ENCODE measurements at places on chromosomes 1 and 21.

DNA sequence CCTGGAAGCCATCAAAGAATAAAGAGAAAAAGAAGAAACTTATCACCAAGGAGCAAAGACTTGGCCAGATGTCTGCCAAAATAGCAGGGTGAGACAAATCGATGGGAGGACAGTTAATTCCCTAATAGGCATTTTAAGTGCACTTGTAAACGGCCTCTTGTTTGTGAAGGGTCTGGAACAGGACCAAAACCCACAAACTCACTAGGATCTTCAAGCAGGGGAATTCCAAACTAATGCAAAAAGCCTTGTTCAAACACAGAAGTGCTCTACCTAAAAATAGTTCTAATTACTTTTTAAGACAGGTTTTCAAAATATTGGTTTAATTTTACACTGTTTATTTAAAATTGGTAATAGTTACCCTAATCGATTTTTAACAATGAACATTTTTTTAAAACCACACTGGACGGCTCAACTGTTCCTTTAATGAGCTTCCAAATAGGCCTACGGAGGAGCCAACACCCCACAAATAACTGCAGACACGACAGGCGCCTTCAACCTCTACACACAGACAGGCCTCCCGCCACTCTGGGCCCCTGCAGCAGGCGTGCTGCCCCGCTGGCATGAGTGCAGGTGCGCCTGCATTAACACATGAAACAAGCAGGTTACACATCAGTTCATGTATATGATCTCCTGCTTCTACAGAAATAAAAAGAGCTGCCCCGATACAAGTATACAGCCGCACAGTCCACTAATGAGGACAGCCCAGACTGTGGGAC, 15.8 kb downstream of the UBE2G2 start:
- DNase-seq, result no peak

- no peak for DNase-seq
These were observed 1332.2 kb upstream of the PRMT6 start for GRCh38 chr1:105724286-105724685.

- DNase-seq, result no peak
These were observed 120.0 kb upstream of the ZC3H11B start for GRCh38 chr1:219732814-219733491.

DNA sequence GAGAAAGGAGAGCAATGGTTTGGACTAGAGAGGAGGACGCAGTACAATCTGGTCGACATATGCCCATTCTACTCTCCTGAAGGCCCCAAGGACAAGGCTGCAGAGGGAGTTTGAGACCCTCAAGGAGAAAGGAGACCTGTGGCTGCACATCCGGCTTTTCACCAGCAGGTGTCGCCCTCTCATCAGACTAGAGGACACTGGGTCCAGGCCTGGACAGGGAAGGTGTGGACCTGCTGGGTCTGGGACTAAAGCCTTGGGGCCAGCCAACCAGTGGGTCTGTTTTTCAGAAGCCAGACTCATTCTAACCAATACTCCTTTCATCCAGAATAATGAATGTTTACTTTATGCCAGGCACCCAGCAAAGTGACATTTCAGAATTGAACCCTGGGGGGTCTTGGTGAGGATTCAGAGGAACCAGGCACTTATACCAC, 5.0 kb downstream of the SRARP start:
- no peak for DNase-seq

DNA sequence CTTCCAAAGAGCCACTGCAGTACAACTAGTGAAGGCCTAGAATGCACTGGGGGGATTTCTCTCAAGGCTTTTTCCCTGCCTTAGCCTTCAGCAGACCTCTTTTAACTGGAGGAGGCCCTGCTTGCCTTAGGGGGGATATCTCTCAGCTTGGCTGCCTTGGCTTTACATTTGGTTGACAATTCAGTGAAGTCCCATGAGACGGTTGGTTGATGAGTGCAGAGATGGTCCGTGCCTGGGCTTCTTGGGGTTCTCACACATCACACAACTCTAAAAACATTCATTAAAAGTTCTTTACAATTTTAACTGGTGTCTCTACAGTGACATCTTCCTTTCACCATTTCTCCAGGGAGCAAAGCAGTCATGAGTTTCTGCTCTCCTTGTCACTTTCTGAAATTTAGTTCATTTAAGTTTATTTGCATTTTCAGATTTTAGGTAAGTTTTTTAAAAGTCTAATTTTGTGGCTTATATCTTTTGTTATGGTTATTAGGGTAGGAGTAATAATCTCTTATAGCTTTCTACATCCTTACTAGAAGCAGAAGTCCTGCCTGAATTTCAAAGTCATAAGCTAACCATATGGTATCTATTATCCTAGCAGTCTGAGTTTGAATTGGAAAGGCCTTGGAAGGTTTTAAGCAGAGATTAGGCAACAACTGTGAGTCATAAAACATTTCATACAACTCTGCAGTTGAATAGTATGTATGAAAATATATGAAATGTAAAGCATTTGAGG, 487.6 kb downstream of the DPYD start:
- DNase-seq, result peak; percentile 71

DNA sequence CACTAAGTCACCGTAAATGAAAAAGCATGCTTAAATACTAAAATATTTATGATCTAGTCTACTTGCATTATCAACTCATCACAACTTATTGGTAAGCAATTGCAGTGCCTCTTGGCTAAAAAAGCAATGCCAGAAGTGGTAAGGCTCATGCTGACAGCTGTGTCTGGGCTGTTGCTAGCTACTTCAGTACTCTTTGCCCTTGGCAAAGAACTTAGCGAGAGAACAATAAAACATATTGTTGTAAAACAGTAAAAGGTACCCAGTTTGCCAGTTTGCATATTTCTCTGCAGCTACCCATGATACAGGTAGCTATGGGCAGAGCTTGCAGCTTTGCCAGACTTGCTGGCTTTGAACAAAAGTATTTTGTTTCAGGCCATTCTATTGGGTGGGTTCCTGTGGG, 73.1 kb downstream of the ATP6V1G3 start:
- DNase-seq, result no peak

GRCh38 chr1:226863446-226863845, 7.0 kb upstream of the PSEN2 start:
- no peak for DNase-seq

GRCh38 chr1:186027621-186028020, 293.4 kb downstream of the HMCN1 start:
- DNase-seq, result no peak

DNA sequence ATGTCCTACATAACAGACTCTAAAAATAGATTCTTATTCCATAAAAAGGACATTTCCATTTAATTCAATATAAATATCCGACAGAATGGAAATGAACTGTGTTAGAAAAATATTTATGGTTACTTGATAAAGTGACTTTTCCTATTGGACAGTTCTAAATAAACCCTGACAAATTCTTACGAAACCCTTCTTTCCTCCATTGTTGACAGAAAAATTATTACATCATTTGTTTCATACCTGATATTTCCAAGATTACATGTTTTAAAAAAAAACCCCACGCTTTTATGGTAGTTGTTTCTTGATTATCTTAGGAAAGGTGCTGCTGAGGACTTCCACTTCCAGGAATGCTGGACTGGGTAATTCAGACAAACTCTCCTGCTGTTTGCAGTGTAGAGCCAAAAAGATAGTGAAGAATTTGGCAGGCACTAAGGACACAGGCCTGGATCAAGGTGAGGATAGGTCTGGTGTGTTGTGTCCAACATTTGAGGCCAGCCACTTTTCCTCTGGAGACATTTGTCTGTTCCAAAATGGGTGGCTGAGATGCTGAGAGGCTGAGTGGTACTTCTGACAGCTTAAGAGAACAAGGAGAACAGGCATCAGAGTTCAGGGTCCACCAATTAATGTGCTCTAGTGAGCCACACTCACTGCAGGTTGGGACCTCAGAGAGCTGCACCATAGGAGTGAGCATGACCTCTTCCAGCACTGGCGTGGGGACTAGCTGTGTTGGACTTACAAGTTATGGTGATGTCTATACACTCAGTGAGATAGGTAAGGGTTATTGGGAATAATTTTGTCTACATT, 7.0 kb upstream of the C1orf116 start:
- no peak for DNase-seq

- DNase-seq, result no peak
These were observed 70.0 kb downstream of the KCTD3 start for GRCh38 chr1:215637041-215637573.

- no peak for DNase-seq
These were observed 92.9 kb downstream of the GRIK3 start for GRCh38 chr1:36941316-36941978.

DNA sequence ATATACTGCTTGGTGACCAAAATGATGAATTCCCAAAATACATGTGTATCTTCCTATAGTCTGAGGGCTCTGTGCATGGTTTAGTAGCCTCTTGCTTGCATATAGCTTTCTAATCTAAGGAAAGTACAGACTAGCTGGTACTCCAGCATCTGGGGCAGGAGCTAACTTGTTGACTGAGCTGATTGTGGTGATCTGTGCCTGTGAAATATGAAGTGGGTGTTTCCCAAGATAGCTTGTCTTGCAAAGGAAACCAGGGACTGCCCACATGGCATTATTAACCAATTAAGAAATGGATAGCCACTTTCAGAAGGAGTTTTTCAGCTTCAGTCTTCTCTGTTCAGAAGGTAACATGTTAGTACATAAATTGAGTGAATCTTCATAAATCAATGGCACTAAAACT, 219.8 kb downstream of the NEGR1 start:
- peak; percentile 9 for DNase-seq

DNA sequence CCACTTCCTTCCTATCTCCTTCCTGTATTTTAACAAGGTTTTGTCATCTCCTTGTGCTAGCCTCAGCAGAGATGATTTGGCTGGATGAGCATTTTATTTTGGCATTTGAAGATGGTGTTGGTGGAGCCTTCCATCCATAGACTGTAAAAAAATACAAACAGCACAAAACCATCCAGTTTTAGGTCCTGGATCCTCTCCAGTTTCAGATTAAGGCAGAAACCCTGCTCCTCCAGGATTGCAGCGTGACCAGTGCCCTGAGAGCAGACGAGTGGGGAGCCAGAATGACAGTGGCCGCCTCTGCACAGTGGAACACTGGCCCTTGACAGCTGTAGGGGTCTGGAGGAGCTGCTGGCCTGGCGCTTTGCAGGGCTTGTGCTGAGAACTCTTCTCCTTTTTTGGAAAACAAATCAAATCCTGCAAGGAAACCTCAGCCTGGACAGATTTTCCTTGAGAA, 72.2 kb upstream of the GADD45A start:
- DNase-seq, result no peak

DNA sequence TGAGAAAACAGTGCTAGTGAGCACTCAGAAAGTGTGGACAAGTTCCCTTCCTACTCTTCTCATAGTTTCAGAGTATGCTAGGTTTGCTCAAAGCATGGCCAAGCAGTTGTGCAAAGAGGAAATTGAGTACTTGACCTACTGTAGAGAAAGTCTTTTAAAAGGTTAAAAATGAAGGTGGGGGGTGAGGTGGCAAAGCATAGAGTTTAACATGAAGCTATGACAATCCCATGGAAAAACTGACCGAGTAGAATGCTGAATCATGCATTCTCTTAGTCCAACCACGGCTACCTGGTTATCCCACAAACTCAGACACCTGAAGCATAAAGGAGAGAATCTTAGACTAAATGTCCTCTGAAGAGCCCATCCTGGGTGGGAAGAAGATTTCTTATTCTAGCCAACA, 79.9 kb downstream of the PTPN14 start:
- no peak for DNase-seq

DNA sequence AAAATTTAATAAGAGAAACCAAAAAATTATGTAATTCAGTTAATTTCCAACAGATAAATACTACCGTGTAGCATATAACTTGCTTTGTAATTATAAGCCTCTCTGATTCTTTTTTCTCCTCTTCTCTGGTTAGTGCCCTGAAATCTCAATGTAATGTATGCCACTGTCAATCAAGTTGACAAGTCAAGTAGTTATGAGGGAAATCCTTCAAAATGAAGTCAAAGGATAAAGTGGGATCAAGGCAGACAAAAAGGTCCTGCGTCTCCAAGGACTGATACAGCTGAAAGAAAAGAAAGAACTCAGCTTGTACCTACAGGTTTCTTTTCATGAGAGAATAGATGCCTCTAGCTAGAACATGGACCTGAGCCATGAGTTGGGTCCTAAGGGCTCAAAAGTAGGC, 19.8 kb downstream of the VPS45 start:
- DNase-seq, result no peak

DNA sequence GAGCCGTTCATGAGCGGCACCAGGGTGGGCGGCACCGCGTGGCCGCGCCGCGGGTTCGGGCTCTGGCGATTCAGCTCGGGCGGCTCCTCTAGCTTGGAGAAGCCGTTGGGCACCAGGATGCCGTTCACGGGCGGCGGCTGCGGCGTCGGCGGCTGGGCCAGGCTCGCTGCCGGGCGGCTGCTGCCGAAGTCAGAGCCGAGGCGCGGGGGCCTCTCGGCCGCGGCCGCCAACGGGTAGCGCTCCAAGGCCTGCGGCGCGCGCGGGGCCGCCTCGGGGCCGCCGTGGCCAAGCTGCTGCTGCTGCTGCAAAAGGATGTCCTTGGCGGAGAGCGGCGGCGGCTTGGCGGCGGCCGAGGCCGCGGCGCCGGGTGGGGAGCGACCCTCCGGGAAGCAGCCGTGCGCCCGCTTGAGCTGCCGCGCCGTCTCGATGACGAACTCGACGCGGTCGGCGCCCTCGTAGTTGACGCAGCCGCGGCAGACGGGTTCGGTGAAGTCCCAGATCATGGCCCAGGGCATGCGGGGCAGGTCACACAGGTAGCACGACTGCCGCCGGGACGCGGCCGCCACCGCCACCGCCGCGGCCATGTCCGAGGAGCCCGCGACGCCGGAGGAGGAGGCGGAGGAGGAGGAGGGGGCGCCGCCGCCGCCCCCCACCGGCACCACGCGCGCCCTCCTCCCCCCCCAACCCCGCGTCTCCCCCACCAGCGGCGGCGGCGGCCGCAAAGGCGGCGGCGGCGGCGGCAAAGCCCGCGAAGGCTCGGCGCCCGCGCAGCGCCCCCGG, 877 bp downstream of the IRF2BP2 start:
- DNase-seq, result no peak

DNA sequence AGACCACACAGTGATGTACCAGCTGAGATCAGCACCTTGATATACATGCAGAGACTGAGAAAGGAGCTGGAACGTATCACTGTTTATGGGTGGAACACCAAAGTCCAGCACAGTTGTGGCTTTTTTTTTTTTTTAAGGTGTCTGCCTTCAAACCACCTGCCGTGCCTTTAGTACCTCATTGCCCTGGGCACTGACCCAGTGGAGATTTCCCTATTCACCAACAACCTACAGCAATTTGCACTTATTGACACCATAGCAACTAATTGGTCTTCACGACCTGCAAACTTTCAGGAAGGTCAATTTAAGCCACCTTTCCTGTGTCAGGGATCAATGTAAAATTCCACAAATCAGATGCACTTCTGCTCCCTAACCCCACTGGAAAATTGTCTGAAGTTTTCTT, 181.6 kb upstream of the ADGRL2 start:
- no peak for DNase-seq

DNA sequence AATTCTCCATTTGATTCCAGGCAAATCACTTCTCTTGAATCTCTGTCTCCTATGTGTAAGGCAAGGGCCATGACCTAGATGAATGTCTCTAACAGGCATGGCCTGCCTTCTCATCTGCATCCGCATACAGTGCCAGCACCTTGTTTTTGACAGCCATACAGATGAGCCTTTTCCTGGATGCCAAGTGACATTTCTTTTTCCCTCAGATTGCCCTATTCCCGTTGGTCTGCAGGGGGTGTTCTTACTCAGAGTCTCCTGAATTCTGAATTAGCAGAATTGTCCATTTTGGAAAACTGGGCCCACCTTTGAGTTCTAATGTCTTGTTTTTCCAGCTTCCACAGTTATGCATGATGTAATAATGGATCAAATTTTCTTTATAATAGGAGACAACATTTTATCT, 88.0 kb upstream of the ADAR start:
- no peak for DNase-seq

GRCh38 chr1:186869526-186870228, 40.9 kb downstream of the PLA2G4A start:
- no peak for DNase-seq
